ENCODE measurements at places on chromosomes 7 and 10. TPM values are rescaled to one million over a fixed set of nuclear protein-coding genes. Genes with fewer than 3 reads are reported as not detected.

DNA sequence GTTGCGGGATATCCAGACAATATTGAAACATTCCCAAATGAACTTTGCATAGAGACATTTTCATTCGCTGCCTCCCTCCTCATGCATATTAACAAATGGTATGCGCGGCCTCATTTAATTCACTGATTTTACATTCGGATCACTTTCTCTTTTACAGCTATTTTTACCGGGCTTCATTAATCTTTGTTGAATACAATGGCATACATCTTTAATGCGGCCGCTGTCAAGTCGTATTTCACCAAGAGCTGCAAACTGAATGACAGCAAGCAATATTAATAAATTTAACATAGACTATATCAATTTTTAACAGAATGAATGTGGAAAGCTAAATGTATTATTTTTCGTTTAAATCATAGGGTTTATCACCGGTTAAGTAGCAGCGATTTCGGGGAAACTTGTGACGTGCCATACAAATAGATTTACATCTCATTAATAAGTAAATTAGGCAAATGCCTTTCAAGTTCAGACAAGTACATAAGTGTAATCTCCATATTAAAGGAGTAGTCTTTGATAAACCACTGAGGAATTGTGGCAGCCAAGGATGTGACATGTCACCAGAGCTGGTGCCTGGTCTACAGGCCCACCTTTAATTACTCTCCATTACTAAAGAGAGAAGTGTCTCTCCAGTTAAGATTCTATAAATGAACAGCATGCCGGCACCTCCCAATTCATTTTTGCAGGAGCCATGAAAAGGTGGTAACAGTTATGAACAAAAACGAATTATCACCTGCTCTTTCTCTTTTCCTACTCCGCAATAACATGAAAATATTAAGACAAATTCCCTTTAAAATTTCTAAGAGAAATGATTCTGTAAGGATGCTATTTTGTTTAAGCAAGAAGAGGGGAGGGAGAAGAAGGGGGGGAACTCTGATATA lies 568.9 kb upstream of the MKI67 start:
- H3K27ac ChIP-seq = no peak overlapping the region
- DNase-seq = peak; percentile 18
- H3K36me3 ChIP-seq = no peaks in the 10 kb centered on the region
- no peak overlapping the region for H3K4me3 ChIP-seq

- H3K27ac ChIP-seq = no peak overlapping the region
- no peak overlapping the region for H3K4me3 ChIP-seq
- no peak for DNase-seq
- no peaks in the 10 kb centered on the region for H3K27me3 ChIP-seq
Observed at GRCh38 chr7:16929146-16929762, 47.5 kb upstream of the AGR3 start.

DNA sequence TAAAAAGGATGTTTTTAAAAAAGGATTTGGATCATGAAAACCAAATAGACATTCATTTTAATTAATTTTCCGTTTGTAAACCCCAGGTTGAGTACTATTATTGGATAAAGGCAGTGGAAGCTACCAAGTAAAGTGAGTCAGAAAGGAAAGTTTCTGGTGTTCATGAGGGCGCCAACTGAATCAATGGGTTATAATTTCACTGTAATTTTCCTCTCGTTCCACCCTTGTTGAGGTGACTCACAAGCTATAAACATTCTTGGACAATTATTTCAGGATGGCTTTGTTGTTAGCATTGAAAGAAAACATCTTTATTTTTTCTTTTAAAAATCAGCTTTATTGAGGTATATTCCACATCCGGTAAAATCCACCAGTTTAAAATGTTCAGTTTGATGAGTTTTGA lies 5.1 kb upstream of the FAM133B start:
- no peak overlapping the region for H3K4me3 ChIP-seq
- H3K36me3 ChIP-seq = no peaks in the 10 kb centered on the region
- no peak for DNase-seq
- no peaks in the 10 kb centered on the region for H3K27me3 ChIP-seq
- H3K4me1 ChIP-seq = peaks cover 6% of the 10 kb centered on the region
- no peak overlapping the region for H3K27ac ChIP-seq

DNA sequence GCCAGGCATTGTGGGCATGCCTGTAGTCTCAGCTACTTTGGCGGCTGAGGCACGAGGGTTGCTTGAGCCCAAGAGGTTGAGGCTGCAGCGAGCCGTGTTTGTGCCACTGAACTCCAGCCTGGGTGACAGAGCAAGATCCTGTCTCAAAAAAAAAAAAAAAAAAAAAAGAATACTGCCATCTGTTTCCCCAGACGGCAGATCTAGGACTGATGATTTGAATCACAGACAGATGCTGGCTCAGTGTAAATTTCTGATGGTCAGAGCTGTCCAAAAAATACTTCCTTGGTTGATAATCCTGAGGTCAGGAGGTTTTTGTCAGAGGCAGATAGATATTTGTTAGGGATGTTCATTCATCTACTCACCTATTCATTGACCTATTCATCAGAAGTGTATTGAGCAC lies 130.7 kb downstream of the REEP3 start:
- no peak overlapping the region for H3K4me3 ChIP-seq
- DNase-seq = no peak
- H3K36me3 ChIP-seq = no peaks in the 10 kb centered on the region

DNA sequence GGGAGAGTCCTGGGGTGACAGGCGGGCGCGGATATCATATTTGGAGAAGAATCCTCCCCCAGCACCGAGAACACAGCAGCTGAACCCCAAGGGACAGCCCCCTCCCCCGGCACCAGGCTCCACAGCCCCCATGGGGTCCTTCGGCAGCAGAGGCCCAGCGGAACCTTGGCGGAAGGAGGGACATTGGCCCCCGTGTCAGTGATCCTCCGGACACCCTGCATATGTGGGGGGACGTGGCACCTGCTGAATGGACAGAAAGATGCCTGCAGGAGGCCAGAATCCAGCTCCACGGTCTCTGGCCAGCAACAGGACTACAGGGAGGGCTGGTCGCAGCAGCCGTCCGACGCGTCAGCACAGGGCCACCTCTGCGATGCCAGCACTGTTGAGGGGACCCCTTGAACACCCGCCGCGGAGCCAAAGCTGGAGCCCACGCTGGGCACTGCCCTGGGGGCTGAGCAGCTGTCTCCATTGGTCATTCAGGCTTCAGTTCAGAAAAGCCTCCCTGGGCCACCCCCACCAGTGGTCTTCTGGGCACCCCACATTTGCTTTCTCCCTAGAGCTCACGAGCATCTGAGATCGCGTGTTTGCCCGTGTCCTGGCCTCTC lies 240.1 kb downstream of the ELFN1 start:
- H3K36me3 ChIP-seq = no peaks in the 10 kb centered on the region
- DNase-seq = no peak
- H3K4me1 ChIP-seq = peaks cover 22% of the 10 kb centered on the region
- no peak overlapping the region for H3K4me3 ChIP-seq
- no peak overlapping the region for H3K27ac ChIP-seq
- no peaks in the 10 kb centered on the region for H3K27me3 ChIP-seq

- no peak overlapping the region for H3K4me3 ChIP-seq
- peaks cover 43% of the 10 kb centered on the region for H3K4me1 ChIP-seq
- no peak for DNase-seq
- H3K36me3 ChIP-seq = peaks cover 4% of the 10 kb centered on the region
- H3K27me3 ChIP-seq = no peaks in the 10 kb centered on the region
Observed at GRCh38 chr7:1025743-1026581, 18.4 kb upstream of the GPR146 start.

GRCh38 chr10:104246976-104247375 lies 7.7 kb upstream of the GSTO1 start:
- H3K27ac ChIP-seq = no peak overlapping the region
- DNase-seq = no peak
- no peaks in the 10 kb centered on the region for H3K4me1 ChIP-seq
- H3K4me3 ChIP-seq = no peak overlapping the region
- no peaks in the 10 kb centered on the region for H3K27me3 ChIP-seq

GRCh38 chr7:30886608-30887011 lies 25.0 kb upstream of the AQP1 start:
- H3K4me1 ChIP-seq = peaks cover 9% of the 10 kb centered on the region
- H3K4me3 ChIP-seq = no peak overlapping the region
- no peak for DNase-seq
- no peaks in the 10 kb centered on the region for H3K27me3 ChIP-seq
- no peaks in the 10 kb centered on the region for H3K36me3 ChIP-seq
- peak overlapping the region; percentile 3 for H3K27ac ChIP-seq

DNA sequence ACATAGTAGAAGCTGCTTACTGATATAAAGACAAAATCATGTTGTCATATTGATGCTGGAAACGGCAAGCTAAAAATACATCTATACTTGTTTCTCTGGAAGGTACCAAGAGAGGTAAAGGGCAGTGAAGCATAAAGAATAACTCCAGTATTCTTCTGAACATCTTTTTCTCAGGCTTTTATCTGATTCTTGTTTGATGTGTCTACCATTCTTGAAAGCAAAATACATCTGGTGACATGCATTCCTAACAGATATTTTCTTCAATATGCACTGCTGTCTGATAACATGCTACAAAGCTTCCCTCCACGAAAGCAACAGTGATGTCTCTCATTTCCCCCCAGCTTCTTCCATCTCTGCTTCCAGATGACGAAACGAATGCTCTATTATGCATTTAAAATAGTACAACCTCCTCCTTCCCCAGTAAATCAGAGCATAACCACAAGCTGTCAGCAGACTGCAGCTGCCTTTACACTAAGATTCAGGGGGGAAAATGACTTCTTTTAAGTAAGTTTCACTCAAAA lies 100.8 kb downstream of the ARHGAP21 start:
- no peak overlapping the region for H3K4me3 ChIP-seq
- H3K27ac ChIP-seq = no peak overlapping the region
- no peaks in the 10 kb centered on the region for H3K4me1 ChIP-seq
- no peaks in the 10 kb centered on the region for H3K27me3 ChIP-seq

- no peak for DNase-seq
- H3K27me3 ChIP-seq = no peaks in the 10 kb centered on the region
- H3K27ac ChIP-seq = no peak overlapping the region
Observed at GRCh38 chr7:46982928-46983327, 599.0 kb downstream of the TNS3 start.

DNA sequence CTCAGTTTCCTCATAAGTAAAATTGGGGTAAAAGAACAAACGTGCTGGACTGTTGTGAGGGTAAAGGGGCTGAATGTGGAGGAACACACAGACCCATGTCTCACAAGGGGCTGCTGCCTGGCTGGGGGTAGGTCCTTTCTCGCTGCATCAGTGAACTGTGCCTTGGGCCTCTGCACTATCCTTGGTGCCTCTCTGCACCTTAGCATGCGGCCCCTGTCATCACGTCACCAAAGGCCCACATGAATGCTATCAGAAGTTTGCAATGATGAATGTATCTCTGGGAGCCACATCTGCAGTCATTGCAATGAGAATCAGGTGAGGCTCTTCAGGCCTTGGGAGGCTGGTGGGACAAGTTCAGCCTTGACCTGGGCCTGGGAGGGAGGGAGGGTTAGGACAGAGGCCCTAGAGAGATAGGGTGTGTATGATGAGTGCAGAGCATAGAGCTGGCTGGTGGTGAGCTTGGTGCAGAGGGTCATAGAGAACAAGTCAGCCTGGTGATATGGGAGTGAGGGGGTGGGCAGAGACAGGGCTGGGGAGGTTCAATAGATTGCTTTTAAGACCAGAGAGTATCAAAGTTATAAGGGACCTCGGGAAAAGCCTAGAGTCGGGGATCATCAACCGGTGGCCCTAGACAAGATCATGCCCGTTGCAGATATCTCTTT lies 308.4 kb downstream of the RPS24 start:
- H3K36me3 ChIP-seq = no peaks in the 10 kb centered on the region
- no peak overlapping the region for H3K27ac ChIP-seq
- peak; percentile 79 for DNase-seq
- H3K4me1 ChIP-seq = peaks cover under 1% of the 10 kb centered on the region

ANXA11 gene
- 101 TPM for total RNA-seq

ABCB4 gene
- total RNA-seq = 0.49 TPM

IFIT2 gene
- total RNA-seq = 2.9 TPM

ATXN7L1 gene
- 16.2 TPM for total RNA-seq

HOXA6 gene
- total RNA-seq = 1.7 TPM

ACHE gene
- total RNA-seq = 9.3 TPM

DNAJB9 gene
- 28.7 TPM for total RNA-seq
